Stimulated activated CD8-positive, alpha-beta memory T cell treated with anti-CD3 and anti-CD28 coated beads, Interleukin-7, amount 100 ng/mL, for 4 hours (primary cell): ENCODE measurements at places on chromosomes 2 and 18.
A peak's percentile ranks its signal among the peaks of the same experiment; 100 is the strongest.

GRCh38 chr2:56534321-56534720 is 350.5 kb downstream of the CCDC85A start:
- no peak for DNase-seq

- no peak for DNase-seq
Observed at GRCh38 chr2:150895968-150896367, 365.7 kb downstream of the RBM43 start.

- no peak for DNase-seq
Observed at GRCh38 chr2:5725072-5725471, 32.9 kb downstream of the SOX11 start.

- DNase-seq, result no peak
Observed at GRCh38 chr2:54267577-54267976, 11.5 kb upstream of the TSPYL6 start.

DNA sequence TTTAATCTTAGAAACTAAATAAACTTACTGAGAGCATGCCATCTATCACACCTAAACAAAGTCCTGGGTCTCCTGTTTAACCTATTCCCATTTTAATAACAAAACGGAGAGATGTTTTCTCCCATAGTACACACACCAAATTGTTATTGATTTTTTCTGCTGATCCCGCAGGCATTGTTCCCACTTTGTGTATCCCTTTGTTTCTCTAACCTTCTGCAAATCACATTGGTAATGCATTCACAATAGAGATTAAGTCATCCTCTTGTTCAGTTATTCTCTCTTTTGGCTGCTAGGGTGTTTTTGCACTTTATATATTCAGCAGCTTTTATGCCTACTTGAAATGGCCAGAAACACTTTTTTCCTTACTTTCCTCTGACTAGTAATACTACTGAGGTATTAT is 1071.9 kb upstream of the CDH2 start:
- no peak for DNase-seq

GRCh38 chr2:186734957-186735734 is 41.3 kb downstream of the FAM171B start:
- no peak for DNase-seq

GRCh38 chr2:213065583-213066442 is 85.6 kb downstream of the IKZF2 start:
- no peak for DNase-seq

- DNase-seq, result no peak
Observed at GRCh38 chr2:25844089-25844488, 34.2 kb downstream of the ASXL2 start.

DNA sequence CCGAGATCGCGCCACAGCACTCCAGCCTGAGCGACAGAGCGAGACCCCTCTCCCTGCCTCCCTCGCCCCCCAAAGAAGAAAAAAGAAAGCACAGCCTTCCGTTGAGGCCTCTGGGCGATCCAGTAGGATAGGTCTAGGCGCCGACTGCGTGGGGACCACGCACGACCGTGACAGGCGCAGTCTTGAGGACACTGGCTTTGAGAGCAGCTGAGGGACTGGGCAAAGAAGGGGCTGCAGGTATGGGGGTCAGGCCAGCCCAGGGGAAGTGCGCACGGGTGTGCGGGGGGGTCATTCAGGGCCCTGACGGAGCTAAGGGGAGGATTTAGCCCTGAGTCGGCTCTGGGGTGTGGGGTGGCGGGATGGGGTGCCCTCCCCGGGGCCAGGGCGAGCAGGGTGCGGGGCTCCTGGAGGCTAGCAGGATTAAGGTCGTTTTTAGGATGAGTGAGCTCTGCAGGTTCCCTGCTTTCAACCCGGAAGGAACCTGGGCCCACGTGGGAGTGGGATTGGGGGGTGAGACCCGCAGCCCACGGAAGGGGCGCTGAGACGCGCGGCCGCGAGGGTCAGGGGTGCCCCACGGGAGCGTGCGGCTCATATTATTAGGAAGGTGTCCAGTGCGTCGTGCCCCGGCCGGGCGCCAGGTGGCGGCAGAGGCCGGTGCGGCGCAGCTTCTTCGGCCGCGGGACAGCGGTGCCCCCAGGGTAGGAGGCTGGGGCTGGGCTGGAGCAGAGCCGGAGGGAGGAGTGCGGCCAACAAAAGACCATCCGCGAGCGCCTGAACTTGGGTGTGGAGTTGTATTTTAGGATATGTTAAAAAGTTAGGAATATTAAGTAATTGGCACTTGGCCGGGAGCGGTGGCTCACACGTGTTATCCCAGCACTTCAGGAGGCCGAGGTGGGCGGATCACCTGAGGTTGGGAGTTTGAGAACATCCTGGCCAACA is 20.5 kb upstream of the ZNF236 start:
- peak; percentile 21 for DNase-seq

DNA sequence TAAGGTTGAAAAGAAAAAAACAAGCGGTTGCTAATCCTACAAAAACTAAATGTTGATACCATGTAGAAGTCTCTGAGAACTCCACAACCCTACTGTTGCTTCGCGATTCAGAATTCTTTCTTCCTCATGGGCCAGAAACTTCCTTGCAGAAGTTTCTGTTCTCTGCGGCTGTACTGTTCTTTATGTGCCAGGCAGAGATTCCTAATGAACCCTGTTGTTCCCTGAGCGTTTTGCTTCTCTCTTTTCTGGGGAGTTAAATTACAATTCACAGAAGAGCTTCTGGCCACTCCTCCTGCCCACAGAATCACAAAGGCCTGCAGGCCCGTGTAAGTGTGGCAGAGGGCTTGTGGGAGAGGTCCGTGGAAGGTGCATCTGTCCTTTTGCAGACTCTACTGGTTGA is 1.8 kb upstream of the THNSL2 start:
- DNase-seq, result no peak

DNA sequence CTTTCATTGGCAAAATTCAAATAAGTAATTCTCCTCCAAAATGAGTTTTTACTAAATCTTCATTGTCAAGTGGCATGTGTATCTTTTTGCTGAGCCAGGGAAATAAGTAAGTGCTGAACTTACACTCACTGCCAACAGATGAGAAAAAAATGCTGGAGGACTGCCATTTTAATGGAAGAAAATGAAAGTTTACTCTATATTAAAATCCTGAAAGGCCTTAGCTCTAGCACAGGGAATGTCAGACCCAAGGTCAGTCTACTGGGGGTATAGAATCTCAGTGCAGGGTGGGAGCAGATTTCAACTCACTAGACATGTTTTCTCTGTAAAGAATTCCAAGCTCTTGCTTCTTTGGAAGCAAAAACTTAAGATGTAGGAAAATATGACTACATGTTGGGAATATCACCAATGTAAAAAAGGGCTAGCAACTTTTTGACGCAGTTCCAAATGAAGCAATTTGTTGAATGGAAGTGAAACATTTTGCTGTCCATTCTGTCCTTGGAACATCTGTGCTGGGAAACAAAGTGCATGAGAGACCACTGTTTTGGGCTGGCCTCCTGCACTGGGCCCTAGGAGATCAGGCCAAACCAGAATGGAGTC is 127.0 kb downstream of the ST6GAL2 start:
- DNase-seq, result no peak

GRCh38 chr2:26503231-26503880 is 25.4 kb upstream of the OTOF start:
- peak; percentile 60 for DNase-seq

- DNase-seq, result no peak
Observed at GRCh38 chr2:127004893-127005600, 101.9 kb downstream of the BIN1 start.

GRCh38 chr18:9435041-9435440 is 40.3 kb upstream of the RALBP1 start:
- DNase-seq, result no peak

DNA sequence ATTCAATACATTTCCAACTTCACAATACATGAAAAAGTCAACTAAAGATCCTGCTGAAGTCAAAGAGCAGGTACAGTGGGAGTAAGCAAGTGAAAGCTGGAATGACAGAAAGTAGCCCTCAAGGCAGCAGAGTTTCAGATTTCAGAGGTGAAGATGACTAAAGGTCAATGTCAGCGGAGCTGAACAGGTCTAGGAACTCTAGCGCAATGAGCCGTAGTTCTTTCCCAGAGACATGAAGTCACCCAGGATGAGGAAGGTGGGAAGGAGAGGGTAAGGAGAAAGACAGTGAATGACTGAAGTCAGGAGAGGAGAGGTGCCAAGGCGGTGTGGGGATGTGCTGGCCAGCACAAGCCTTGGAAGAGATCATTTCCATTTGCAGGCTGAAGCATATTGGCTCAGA is 28.1 kb downstream of the PTPN2 start:
- DNase-seq, result no peak
